ENCODE measurements at places on chromosomes 13 and 19.

DNA sequence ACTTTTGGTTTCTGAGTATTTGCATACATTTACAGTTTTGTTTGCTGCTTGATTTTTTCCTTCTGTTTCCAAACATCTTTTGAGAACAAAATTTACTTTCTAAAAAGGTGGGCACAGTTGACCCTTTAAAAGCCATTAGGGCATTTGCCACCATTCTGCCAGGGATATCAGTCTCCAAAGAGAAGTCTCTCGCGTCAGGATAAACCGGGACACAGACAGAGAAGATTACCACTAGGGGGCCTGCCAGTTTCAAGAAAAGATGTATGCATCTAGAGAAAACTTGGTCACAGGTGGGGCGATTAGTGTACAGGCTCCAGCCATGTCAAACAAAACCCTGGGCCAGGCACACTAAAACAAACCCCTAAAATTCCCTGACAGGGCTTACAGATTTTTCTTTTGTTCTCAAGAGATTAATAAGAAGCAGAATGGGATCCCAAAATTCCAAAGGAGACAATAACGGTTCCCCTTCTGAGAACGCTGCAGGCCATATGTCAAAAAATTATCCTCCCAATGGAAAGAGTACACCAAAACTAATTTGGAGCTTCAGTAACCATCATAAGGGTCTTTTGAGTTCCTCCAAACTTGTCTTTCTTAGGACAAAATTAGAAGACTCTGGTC lies 10.7 kb upstream of the PABPC3 start:
- no peak for DNase-seq

DNA sequence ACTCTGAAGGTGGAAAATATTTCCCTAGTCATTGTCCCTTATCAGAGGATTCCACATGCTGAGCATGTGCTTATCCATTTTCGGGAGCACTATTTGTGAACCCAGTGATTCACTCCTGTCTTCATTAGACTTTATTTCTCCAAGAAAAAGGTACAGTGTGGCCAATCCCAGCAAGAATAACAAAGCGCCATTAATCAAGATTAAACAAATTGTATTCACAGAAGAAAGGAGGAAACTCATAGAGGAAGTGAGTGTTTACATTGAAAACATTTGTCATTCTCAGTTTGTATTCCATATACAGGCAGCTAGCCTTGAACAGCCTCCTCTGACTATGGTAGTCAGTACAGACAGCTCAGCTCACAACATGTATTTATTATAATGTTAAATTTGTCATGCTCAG lies 1669.9 kb upstream of the SPRY2 start:
- no peak for DNase-seq

DNA sequence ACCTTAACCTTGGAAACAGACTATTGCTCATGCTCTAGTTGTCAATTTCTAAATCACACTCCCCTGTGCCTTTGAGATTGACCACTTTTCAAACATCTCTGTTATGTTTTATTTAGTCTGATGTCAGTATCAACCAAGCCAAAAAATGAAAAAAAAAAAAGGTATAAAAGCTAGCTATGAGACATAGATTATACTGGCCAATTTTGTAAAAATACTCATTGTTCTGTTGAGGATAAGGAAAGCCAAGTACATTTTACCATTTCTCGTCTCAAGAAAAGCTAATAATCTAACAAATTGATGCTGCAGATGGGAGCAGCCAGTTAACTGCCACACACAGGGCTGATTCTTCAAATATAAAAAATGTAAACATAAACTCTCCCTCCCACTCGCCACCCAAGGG lies 572.6 kb upstream of the KLF12 start:
- DNase-seq, result no peak

DNA sequence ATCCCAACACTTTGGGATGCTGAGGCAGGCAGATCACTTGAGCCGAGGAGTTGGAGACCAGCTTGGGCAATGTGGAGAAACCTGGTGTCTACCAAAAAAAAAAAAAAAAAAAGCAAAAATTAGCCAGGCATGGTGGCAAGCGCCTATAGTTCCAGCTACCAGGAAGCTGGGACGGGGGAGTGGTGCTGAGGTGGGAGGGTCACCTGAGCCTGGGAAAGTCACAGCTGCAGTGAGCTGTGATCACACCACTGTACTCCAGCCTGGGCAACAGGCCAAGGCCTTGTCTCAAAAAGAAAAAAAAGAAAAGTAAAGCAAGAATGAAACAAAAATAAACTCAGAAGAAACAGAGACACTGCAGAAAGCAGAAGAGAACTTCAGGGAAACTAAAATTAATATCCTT lies 31.6 kb downstream of the MTRF1 start:
- no peak for DNase-seq

- no peak for DNase-seq
These were observed 12.9 kb downstream of the ADGRE5 start for GRCh38 chr19:14394167-14394566.

DNA sequence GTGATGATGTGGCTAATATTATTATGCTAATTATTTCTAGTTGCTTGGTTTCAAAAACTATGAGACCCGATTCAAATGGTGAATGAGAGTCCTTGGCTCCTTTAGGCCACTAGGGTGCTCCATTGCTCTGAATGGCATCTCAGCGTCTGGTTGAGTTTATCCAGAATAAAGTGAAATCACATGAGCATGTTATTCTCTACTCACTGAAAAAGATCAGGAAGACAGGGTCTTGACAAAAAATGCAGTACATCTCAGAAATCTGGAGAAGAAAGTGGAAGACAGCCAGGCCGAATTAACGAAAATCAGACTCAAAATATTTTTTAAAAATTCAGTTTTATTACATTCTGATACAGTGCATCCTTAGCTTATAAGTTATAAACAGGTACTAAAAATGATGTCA lies 516.2 kb downstream of the MYO16 start:
- DNase-seq, result no peak

- DNase-seq, result no peak
These were observed 63.8 kb downstream of the DCT start for GRCh38 chr13:94415500-94416237.

GRCh38 chr19:23507446-23507845 lies 112.2 kb upstream of the ZNF91 start:
- no peak for DNase-seq

GRCh38 chr19:19543101-19543500 lies 5.0 kb downstream of the CILP2 start:
- no peak for DNase-seq

GRCh38 chr19:8097198-8097597 lies 44.6 kb downstream of the CCL25 start:
- DNase-seq, result no peak

DNA sequence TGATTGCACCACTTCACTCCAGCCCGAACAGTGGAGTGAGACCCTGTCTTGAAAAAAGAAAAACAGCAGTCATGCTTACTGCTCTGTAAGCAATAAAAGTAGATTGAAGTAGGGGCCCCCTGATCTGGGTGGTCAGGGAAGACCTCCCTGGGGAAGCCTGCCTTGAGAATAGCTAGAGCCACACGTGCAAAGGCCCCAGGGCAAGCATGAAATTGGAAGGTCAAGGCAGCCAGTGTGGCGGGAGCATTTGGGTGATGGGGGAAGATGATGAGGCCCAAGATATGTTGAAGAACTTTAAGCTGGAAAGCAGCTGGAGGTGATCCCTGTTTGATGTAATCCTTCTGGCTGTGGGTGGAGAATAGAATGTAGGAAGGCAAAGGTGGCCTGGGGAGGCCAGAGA lies 104.4 kb downstream of the SIPA1L3 start:
- DNase-seq, result no peak

- DNase-seq, result no peak
These were observed 162.1 kb downstream of the ZIC5 start for GRCh38 chr13:99809496-99809895.

DNA sequence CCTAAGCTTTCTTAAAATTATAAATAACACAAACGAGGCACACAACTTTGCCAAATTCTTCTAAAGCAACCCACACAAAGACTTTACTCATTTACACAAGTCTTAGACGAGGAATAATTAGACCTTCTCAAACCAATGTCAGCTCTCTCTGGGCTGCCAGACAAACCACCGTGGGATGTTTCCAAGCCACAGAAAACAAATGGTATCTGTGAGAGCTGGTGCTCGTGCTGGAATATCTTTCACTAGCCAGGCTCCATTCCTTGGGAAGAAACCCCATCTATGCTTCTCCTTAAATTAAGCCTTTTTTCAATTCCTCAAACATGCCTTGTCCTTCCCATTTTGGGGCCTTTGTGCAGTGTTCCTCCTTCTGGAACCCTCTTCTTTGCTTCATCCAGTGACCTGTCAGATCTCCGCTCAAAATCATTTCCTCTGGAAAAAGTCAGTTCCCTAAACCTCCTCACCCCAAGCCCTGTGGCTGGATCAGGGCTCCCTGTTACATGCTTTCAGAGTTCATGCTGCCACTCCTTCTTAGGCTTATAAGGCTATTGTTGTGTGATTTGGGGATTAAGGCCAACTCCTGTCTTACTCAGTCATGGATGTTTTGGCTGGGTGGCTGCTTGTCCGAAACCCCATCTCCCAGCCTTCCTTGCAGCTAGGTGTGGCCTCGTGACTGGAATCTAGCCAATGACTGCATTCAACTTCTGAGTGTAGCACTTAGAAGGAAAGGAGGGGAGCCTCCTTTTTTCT lies 64.2 kb upstream of the GTF2F2 start:
- no peak for DNase-seq

DNA sequence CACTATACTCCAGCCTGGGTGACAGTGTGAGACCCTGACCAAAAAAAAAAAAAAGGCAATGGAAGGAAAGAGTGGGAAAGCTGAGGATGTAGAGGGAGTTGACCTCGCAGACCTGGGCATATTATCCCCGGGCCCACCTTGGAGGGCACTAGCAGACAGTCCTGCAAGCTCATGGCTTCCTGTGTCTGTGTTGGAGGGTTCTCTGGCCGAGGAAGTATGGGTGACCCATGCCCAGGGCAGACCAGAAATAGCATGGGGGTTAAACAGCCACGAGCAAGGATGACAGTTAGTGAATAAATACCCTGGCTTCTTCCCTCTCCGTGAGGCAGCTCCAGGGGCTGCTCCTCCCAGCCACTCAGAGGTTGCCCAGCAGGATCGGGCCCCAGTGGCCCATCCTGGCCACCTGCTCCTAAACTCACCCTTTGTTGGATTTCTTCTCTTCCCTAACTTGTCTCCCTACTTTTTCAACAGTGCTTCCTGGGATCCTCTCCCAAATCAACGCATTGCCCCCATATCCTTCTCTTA lies 485.8 kb downstream of the ZNF536 start:
- no peak for DNase-seq

GRCh38 chr19:28956961-28957360 lies 256.0 kb downstream of the UQCRFS1 start:
- DNase-seq, result no peak

GRCh38 chr19:1273263-1274041 lies 1.9 kb upstream of the FAM174C start:
- DNase-seq, result no peak

DNA sequence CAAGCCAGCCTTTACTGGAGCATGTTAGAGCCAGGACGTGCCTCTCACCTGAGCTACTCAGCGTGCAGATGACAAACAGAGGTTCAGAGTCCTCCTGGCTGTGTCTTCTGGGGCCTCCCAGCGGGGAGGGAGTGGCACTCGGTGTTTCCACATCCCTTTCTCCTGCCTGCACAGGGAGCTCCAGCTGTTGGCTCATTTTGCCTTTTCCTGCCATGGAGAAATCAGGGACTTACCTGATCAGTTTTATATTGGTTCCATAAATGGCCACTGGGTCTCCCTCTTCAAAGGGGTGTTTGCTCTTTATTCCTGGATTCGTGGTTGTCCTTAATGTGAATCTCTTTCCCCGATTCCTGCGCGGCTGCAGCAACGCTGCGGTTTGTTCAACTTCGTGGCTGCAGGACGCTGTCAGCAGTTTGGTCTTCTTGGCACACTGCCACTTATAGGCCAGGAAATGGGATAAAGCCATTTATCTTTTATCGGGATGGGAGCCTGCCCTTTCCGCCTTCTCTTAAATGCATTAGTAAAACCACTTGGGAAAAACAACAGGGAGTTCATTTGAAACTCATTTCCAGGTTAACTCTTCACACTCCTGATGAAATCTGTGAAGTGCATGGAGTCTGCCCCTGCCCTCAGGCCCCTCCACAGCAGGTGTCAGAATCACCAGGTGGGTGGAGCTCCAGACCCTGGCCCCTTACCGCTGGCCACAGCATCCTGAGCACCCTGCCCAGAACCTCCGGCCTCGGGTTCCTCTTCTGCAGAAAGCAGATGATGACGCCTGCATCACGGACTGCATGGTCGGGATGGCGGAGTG lies 39.8 kb upstream of the MCF2L start:
- no peak for DNase-seq

- DNase-seq, result no peak
These were observed 6.8 kb downstream of the UPF3A start for GRCh38 chr13:114288157-114288591.

- no peak for DNase-seq
These were observed 18.5 kb downstream of the KLF2 start for GRCh38 chr19:16343156-16343555.

GRCh38 chr13:49869519-49869918 lies 66.6 kb downstream of the SPRYD7 start:
- DNase-seq, result no peak

GRCh38 chr19:4524808-4525562 lies 6.7 kb upstream of the PLIN4 start:
- peak; percentile 66 for DNase-seq

DNA sequence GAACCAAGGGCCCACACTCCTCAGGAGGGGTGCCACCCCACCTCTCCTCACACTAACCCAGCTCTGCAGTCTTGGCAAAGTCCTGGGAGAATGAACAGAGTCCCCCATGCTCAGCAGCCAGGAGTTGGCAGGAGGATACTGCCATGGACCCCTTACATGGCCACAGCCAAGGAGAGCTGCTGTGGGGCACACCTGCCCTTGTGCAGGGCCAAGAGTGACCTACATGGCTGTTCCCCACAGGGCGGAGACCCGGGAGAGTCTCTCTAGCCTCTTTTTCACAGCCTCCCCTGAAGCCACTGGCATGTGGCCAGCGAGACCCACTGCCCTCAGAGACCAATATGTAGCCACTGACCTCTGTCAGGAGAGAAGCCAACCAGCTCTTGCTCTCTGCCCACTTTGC lies 45.9 kb upstream of the VSTM2B start:
- DNase-seq, result no peak

All from stimulated activated CD4-positive, alpha-beta T cell treated with anti-CD3 and anti-CD28 coated beads, Interleukin-12 subunit alpha, Interleukin-12 subunit beta, amount 100 ng/mL, for 48 hours (primary cell).